ENCODE measurements at places on chromosomes 6 and 20.

DNA sequence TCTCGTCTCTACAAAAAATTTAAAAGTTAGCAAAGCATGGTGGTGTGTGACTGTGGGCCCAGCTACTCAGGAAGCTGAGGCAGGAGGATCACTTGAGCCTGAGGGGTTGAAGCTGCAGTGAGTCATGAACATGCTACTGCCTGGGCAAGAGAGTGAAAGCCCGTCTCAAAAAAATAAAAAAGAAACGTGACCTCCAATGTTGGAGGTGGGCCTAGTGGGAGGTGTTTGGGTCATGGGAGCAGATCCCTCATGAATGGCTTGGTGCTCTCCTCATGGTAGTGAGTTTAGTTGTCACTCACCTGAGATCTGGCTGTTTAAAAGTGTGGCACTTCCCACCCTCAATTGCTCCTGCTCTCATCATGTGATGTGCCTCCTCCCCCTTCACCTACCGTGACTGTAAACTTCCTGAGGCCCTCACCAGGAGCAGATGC is 24.3 kb downstream of the RBL1 start:
- no peak for DNase-seq

GRCh38 chr6:108862479-108863191 is 14.4 kb downstream of the ARMC2 start:
- DNase-seq = no peak

DNA sequence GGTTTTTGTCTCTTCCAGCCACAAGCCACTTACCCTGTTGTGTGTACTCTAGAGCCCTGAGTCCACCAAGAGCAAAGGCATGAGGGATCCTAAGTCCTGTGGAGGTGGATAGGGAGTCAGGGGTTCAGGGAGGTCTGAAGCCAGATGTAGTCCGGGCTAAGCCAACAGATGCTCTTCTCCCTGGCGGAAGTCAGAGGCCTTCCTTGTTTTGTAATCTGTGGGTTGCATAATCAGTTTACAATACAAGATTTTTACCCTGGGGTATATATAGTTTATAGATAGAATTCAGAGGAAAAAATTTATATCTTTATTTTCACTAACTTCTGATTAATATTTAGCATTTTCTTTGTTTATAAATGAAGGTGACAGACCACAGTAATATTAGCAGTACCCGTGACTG is 9.2 kb downstream of the LAMP5 start:
- DNase-seq = no peak

- DNase-seq = no peak
These were observed 873.0 kb downstream of the KIF16B start for GRCh38 chr20:15700147-15700765.

DNA sequence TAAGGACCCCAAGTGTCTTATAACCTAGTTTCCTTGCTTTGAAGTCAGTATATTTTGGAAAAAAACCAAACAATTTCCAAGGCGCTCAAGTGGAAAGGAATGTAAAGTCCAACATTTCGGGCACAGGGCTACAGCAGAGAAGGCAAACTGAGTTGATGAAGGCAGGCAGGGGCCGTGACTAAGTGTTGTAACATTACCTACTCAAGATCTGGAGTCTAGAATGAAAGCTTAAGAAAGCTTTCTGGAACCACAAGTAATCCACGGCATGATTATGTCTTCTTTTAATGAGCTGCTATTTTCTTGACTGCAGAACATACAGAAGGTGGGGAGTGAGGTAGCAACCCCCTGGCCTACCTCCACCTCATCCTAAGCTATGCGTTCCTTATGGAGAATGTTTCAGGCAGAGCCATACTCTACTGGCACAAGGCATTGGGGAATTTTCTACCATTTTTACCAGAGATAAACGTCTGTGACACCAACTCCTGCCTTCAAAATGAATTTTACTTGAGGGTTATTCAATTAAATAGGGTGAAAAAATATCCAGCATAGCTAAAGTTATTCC is 4.3 kb downstream of the PPP1R10 start:
- DNase-seq = no peak

Data from bone marrow (tissue), 2 donors.